HepG2 (cell line): ENCODE measurements at places on chromosomes 3 and 15. TPM values are rescaled to one million over a fixed set of nuclear protein-coding genes. Genes with fewer than 3 reads are reported as not detected.

Gene GP9
- total RNA-seq: not detected in 2 replicates

Gene CELSR3
- 3.2 and 5.4 TPM in 2 replicates for total RNA-seq

Gene TEX55
- not detected in 2 replicates for total RNA-seq

Gene MLF1
- 1.0 and 1.9 TPM in 2 replicates for total RNA-seq

Gene APOD
- total RNA-seq: not detected in 2 replicates

DNA sequence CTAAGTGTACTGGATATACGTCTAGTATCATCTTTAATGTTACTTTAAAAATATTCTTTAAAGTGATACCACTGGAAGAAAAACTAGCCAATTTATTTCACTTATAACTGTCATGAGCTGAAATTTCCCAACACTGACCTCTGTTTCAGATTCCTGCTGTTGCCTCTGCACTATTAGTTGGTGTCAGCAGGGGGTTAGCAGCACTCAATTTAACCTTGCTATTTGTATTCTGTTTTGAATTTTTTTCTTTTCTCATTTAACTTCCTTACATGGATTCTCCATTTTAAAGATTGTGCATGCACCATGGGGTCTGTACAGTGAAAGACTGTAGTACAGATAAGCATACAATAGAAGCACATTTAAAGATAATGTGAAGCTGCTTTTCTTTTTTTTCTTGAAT, 169.2 kb downstream of the UBE2E2 start:
- H3K27me3 ChIP-seq: no peaks in the 10 kb centered on the region
- no peaks in the 10 kb centered on the region for H3K4me1 ChIP-seq
- no peak for DNase-seq
- no peak overlapping the region for H3K4me3 ChIP-seq

GRCh38 chr3:150970665-150971324, 1.7 kb downstream of the CLRN1 start:
- no peaks in the 10 kb centered on the region for H3K36me3 ChIP-seq
- H3K4me3 ChIP-seq: no peak overlapping the region
- no peaks in the 10 kb centered on the region for H3K4me1 ChIP-seq

DNA sequence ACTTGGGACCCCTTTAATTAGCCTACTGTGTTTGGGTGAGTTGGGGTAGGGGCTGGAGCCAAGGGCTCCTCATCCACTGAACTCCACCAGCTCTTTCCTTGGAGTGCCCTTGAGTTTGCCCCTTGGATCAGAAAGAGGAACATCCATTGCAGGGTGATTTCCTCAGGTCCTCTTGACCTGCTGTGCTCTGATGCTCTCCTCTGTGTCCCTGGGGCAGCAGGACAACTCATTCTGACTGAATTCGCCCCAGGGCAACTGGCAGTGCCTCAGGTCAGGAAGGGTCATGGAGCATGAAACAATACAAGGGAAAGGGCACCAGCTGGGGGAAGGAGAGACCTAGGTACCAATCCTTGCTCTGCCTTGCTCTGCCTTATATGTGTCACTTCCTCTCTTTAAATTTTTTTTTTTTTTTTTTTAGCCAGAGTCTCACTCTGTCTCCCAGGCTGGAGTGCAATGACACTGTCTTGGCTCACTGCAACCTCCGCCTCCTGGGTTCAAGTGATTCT, 47.8 kb downstream of the BSN start:
- no peak overlapping the region for H3K27ac ChIP-seq
- DNase-seq: no peak
- H3K36me3 ChIP-seq: no peaks in the 10 kb centered on the region
- no peak overlapping the region for H3K4me3 ChIP-seq
- H3K27me3 ChIP-seq: no peaks in the 10 kb centered on the region

DNA sequence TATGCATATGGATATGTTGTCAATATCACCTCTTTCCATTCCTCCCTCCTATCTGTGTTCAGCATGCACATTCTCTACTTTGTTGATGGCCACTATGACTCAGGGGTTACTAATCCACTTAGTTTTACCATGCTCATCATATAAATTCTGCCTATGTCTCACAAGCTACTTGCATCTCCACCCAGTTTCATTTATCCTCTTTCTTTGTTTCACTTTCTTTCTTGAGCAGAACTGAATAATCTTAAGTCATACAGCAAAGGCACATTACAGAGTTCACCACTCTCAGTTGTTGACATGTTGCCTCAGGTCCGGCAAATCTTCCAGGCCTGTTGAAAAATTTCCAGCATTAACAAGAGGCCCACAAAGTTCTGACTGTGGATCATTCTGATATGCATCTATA, 71.5 kb downstream of the SSR3 start:
- no peak overlapping the region for H3K27ac ChIP-seq
- H3K27me3 ChIP-seq: no peaks in the 10 kb centered on the region
- no peaks in the 10 kb centered on the region for H3K4me1 ChIP-seq
- DNase-seq: no peak
- no peak overlapping the region for H3K4me3 ChIP-seq

DNA sequence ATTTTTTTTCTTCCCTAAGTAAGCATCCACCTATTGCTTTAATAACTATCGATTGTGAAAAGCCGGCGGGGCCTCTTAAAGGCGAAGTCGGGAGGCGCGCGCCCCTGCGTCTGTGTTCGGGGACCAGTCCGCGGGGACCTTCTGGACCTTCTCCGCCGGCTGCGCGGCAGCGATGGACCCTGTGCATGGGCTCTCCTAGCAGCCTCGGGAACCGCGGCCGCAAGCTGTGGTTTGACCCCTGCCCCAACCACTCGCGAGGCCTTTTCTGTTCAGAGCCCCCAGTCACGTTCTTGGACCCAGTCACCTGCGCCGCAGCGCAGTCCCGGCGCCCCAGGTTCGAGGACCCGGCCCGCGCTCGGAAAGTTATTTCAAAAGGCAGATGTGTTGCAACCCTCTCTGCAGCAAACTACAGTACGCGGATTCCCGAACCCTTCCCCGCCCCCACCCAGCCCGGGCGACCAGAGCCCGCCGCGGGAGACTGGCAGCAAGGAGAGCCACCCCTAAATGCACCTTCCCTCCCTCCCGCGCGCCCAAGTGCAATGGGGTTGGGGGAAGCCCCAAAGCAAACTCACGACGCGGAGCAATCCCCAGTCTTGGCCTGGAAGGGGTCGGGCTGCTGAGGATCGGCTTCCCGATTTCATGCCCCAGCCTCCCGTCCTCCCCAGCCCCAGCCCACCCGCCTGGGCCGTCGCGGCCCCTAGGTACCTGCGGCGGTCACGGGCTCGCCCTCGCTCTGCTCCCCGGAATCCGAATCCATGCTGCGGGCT, 684 bp downstream of the TNFAIP8L3 start:
- no peaks in the 10 kb centered on the region for H3K27me3 ChIP-seq
- peak overlapping the region; percentile 77 for H3K4me3 ChIP-seq
- H3K4me1 ChIP-seq: peaks cover 43% of the 10 kb centered on the region

GRCh38 chr3:5298453-5298852, 110.9 kb downstream of the EDEM1 start:
- DNase-seq: no peak
- H3K27me3 ChIP-seq: no peaks in the 10 kb centered on the region
- H3K4me3 ChIP-seq: no peak overlapping the region
- H3K27ac ChIP-seq: no peak overlapping the region

DNA sequence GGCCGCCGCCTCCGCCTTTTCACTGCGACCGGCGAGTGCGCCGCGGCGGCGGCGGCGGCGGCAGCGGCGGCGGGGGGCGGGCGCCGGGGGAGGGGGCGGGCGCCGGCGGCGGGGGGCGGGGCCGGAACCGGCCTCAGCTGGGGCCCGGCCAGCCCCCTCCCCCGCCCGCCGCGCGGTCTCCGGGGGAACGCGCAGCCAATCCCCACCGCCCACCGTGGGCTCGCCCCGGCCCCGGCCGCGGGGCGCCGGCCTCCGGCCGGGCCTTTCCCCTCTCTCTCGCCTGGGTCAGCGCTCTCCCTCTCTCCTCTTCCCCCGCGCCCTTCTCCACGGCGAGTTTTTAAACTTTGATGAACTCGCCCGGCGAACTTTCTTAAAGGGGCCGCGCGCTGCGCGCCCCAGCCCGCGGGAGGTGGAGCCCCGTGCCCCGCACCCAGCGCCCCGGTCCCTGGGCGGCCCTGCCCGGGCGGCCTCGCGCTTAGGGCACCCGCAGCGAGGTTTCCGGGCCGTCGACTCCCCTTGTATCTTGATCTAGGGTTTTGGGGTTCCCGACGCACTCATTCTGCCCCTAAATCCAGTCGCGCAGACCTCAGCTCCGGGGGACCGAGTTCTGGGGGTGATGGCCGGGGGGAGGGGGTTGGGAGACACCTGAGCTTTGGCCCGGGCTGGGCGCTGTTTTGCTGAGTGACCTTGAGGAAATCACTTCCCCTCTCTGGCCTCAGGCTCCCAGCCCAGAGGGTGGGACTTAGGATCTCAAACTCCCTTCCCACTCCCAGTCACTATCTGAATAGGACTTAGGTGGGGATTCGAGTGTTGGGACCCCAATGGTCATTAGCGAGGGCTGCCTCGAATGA, at the start of gene RBPMS2:
Gene RBPMS2 (minus strand): TSS at position 39 of the 851 bp plus-strand sequence. CDS start 270 bp downstream, outside the sequence.
- no peak for DNase-seq
- peaks cover 7% of the 10 kb centered on the region for H3K27me3 ChIP-seq

DNA sequence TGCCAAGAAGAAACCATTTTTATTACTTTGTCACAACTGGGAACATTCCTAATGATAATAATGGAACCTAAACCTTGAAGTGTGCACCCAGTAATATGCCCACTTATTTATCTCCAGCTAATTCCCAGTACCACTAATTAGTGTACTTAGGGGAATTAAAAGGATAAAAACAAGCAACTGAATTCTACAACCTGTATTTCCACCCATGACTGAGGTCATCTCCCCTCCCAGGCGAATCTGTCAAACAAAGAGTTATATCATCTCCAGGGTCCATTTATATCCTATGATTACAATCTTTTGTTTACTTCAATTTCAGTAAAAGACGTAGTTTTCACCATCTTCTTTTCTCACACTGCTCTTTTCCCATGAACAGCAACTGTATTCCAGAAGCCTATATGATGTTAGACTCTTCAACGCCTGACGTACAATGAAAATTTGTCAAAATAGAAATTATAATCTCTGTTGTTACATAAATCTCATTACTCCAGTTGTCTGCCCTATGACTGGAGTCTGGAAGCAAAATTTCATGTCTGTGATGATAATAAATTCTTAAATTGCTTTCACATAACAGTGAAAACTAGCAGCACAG, 177.6 kb downstream of the GOLIM4 start:
- H3K27me3 ChIP-seq: no peaks in the 10 kb centered on the region
- H3K36me3 ChIP-seq: no peaks in the 10 kb centered on the region
- no peak overlapping the region for H3K4me3 ChIP-seq
- DNase-seq: no peak
- H3K27ac ChIP-seq: no peak overlapping the region
- no peaks in the 10 kb centered on the region for H3K4me1 ChIP-seq

GRCh38 chr3:136366289-136366688, 116.1 kb downstream of the PCCB start:
- H3K4me3 ChIP-seq: no peak overlapping the region
- H3K27ac ChIP-seq: no peak overlapping the region
- H3K36me3 ChIP-seq: peaks cover 13% of the 10 kb centered on the region; the same call in 2 of the 3 replicates
- no peaks in the 10 kb centered on the region for H3K27me3 ChIP-seq

GRCh38 chr3:4963669-4964570, 15.3 kb upstream of the BHLHE40 start:
- no peaks in the 10 kb centered on the region for H3K36me3 ChIP-seq
- H3K4me1 ChIP-seq: peaks cover 9% of the 10 kb centered on the region; the same call in 1 of the 2 replicates
- DNase-seq: no peak
- H3K27me3 ChIP-seq: no peaks in the 10 kb centered on the region

DNA sequence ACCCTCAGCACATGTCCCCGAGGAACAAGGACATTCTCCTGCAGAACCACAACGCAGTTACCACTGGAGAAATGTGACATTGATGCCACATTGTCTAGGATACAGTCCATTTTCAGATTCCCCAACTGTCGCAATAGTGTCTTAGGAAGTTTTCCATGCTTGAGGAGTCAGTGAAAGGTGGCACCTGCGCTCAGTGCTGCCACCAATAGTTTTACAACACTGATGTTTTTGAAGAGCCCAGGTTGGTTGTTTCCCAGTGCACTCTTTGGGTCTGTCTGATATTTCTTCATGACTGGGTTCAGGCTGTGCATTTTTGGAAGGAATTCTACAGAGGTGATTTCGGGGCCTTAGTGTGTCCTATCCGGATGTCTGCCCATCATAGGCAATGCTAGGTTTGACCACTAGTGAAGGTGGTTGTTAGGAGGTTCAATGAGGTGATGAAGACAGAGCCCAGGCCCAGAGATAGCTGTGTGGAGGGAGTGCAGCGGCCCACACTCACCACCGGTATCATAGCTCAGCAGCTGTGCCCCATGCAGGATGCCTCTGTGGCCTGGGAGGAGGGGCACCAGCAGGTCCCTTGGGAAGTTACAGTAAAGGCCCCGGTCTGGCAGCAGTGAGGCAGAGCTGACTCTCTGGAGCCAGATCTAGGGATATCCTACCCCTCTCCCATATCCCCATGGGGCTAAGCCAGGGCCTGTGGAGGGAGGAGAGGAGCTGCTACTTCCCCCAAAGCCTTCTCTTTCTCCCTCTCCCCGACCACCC, 96.6 kb downstream of the DNAJB8 start:
- H3K27me3 ChIP-seq: no peaks in the 10 kb centered on the region
- H3K36me3 ChIP-seq: peaks cover 33% of the 10 kb centered on the region; the same call in 2 of the 3 replicates
- no peak for DNase-seq
- no peak overlapping the region for H3K4me3 ChIP-seq
- peaks cover 24% of the 10 kb centered on the region for H3K4me1 ChIP-seq

- H3K27me3 ChIP-seq: no peaks in the 10 kb centered on the region
- H3K27ac ChIP-seq: no peak overlapping the region
- H3K4me3 ChIP-seq: no peak overlapping the region
- DNase-seq: no peak
- no peaks in the 10 kb centered on the region for H3K36me3 ChIP-seq
Measured at GRCh38 chr15:38638811-38639210, 74.2 kb upstream of the RASGRP1 start.
